ENCODE measurements at places on chromosomes 5 and 9. TPM values are rescaled to one million over a fixed set of nuclear protein-coding genes. Genes with fewer than 3 reads are reported as not detected.

SEMA4D gene
- 399 TPM for total RNA-seq

FGD3 gene
- 95.7 TPM for total RNA-seq

GRCh38 chr5:150789943-150790611, 11.5 kb downstream of the SMIM3 start:
- H3K27me3 ChIP-seq = no peaks in the 10 kb centered on the region
- no peak overlapping the region for H3K27ac ChIP-seq
- H3K4me3 ChIP-seq = no peak overlapping the region
- H3K4me1 ChIP-seq = peaks cover 20% of the 10 kb centered on the region

GRCh38 chr5:169705322-169705721, 68.2 kb downstream of the DOCK2 start:
- no peak overlapping the region for H3K4me3 ChIP-seq
- peaks cover 96% of the 10 kb centered on the region for H3K36me3 ChIP-seq
- no peak for DNase-seq
- no peak overlapping the region for H3K27ac ChIP-seq
- H3K4me1 ChIP-seq = no peaks in the 10 kb centered on the region

DNA sequence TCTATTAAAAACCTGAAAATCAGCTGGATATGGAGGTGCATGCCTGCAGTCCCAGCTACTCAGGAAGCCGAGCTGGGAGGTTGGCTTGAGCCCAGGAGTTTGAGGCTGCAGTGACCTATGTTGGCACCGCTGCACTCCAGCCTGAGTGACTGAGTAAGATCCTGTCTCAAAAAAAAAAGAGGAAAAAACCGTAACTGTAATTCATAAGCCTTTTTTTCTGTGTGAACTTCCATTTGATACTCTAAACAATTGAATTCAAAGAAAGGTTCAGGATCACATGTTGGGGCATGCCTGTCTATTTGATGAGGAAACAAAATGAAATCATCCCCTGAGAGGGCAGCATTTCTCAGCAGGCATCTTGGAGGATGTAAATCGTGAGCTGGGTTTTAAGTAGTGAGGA, 38.8 kb downstream of the ITGA2 start:
- H3K27ac ChIP-seq = no peak overlapping the region
- no peaks in the 10 kb centered on the region for H3K36me3 ChIP-seq
- H3K27me3 ChIP-seq = no peaks in the 10 kb centered on the region
- peaks cover 11% of the 10 kb centered on the region for H3K4me1 ChIP-seq

DNA sequence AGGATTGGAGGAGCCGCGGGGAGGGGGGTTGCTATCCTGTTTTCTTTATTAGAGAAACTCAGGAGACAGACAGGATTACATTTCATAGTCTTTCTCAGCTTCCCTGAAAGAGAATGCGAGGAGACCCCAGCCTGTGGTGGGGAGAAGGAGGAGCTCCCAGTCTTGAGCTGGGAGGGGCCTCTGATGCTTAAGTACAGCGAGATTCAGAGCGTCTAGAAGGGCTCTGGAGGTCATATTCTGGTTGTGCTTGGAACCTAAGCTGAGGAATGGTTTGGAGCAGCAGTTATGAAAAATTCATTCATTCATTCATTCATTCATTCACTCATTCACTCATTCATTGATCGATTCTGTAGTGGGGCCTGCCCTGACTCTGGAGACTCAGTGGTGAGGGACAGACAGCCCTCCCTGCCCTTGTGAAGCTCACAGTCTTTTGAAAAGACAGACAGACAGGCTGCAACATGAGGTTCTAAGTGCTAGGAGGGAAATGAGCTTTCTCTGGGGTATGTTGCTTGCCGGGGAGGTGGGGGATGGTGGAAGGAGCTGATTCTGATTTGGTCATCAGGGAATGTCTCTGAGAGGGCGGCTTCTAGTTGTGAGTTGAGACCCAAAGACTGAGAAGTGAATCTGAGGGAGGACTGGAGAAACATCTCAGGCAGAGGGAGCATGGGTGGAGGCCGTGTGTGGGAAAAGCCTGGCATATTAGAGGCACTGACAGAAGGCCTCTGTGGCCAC, 2.5 kb upstream of the SPRY4 start:
- peaks cover 33% of the 10 kb centered on the region for H3K4me1 ChIP-seq
- H3K4me3 ChIP-seq = no peak overlapping the region
- no peak overlapping the region for H3K27ac ChIP-seq
- no peaks in the 10 kb centered on the region for H3K36me3 ChIP-seq
- no peak for DNase-seq
- H3K27me3 ChIP-seq = peaks cover 40% of the 10 kb centered on the region

- H3K4me1 ChIP-seq = peaks cover 11% of the 10 kb centered on the region
- H3K27ac ChIP-seq = no peak overlapping the region
- peaks cover 10% of the 10 kb centered on the region for H3K36me3 ChIP-seq
- no peaks in the 10 kb centered on the region for H3K27me3 ChIP-seq
- no peak for DNase-seq
- H3K4me3 ChIP-seq = no peak overlapping the region
Observed at GRCh38 chr5:44807269-44807668, 1.5 kb upstream of the MRPS30 start.

DNA sequence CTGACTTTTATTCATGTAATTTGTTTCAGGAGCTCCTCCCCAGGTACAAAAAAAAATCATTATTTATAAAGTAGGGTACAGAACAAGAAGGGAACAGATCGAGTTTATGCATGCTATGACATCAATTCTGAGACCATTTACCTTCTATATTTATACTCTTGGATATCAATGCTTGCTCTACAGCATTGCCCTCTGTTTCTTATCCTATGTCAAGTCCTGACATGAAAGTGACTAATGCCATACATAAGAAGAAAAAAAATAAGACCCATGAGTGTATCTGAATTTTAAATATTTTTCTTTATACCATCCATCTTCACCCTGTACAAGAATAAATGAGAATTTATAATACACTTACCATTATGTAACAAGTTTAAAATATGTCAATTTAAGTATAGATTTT, 2016.3 kb upstream of the CDH9 start:
- H3K36me3 ChIP-seq = no peaks in the 10 kb centered on the region
- H3K4me3 ChIP-seq = no peak overlapping the region
- no peaks in the 10 kb centered on the region for H3K4me1 ChIP-seq

DNA sequence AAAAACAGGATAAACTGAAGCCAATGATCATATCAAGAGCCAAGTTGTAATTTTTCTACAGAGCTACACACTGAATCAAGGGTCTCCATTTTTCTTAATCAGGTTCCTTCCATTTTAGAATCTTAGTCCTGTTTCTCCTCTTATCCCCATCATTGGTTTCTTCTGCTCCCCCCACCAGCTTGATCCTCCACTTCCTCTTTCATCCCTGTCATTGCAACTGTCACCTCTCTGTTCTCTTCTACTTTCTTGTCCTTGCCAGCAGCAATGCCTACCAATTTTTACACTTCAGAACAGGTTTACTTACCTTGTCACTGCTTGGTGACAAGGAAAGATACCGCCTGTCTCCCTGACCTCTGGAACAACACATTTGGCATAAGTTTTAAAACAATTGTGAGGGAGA, 97.3 kb downstream of the CFAP90 start:
- DNase-seq = no peak
- no peaks in the 10 kb centered on the region for H3K4me1 ChIP-seq
- H3K27me3 ChIP-seq = peaks cover 7% of the 10 kb centered on the region
- H3K36me3 ChIP-seq = no peaks in the 10 kb centered on the region
- no peak overlapping the region for H3K4me3 ChIP-seq

GRCh38 chr9:86308687-86309086, 26.3 kb upstream of the ISCA1 start:
- no peaks in the 10 kb centered on the region for H3K27me3 ChIP-seq
- peaks cover 81% of the 10 kb centered on the region for H3K36me3 ChIP-seq

DNA sequence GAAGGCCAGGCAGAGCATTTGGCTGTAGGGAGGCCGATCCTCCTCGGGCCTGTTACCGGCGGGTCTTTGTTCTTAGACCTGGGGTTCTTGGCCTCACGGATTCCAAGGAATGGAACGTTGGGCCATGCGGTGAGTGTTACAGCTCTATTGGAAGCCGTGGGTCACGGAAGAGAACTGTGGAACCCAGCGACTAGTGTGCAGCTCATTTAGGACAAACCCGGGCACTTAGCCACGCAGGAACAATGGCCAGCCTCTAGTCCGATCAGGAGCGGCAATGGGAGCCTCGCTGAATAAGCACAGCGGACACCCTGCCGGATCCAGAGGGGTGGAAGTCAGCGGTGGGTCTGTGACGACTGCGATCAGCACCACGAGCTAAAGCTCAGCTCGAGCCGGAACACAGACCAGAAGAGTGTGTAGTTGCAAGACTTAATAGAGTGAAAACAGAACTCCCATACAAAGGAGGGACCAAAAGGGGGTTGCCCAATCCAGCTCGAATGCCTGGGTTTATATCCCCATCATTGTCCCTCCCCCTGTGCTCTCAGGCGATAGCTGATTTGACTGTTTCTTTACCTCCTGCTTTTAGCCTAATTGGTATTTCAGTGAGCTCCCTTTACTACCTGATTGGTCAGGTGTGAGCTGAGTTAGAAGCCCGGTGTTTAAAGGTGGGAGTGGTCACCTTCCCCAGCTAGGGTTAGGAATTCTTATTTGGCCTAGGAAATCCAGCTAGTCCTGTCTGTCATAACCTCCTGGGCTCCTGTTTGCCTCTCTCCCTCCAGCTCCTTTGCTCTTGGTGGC, 53.7 kb upstream of the RPL26L1 start:
- H3K27ac ChIP-seq = no peak overlapping the region
- H3K27me3 ChIP-seq = no peaks in the 10 kb centered on the region
- H3K4me1 ChIP-seq = no peaks in the 10 kb centered on the region
- H3K36me3 ChIP-seq = peaks cover 23% of the 10 kb centered on the region

- H3K4me1 ChIP-seq = no peaks in the 10 kb centered on the region
- H3K4me3 ChIP-seq = no peak overlapping the region
- DNase-seq = peak; percentile 47
- no peaks in the 10 kb centered on the region for H3K36me3 ChIP-seq
- H3K27ac ChIP-seq = no peak overlapping the region
- H3K27me3 ChIP-seq = no peaks in the 10 kb centered on the region
Observed at GRCh38 chr5:14628346-14628745, 36.2 kb upstream of the OTULIN start.

DNA sequence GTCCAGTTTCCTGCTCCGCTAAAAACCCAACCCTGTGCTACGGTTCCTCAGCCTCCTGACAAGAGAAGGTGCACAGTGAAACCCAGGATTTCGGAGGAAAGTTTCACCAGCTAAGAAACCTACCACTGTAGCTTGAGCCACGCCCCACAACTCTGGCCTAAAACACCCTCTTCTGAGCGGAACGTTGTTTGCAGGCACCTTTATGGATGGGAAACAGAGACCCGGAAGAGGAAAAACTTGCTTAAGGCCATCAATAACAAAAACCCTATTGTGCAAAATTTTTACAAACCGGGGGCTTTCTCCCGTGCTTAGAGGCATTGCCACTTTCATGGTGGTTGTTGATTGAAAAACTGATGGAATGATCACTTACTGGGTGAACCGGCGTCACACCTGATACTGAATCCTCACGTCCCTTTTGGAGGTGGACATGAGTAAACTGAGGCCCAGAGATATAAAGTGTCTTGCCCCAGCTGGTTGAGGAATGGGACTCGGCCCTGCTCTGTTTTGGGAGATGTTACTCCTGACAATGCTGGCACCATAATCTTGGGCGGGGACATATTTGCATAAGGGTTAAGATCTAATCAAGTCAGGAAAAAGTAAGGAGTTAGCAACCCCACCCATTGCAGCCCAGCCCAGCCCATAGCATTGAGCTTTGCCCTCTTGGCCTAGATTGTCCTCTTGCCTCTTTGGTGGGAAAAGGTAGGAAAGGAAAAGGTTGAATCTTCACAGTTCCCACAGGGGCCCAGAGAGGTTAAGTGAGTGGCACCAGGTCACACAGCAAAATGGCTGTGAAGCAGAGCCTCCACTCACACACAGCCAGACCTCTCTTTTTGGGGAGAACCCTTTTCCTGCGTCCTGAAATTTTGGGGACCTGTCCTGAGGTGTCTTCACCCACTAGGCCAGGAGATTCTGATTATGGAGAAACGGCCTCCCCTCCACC, 23.2 kb upstream of the PTGS1 start:
- H3K36me3 ChIP-seq = no peaks in the 10 kb centered on the region
- H3K27ac ChIP-seq = no peak overlapping the region
- no peak for DNase-seq
- peak overlapping the region; percentile 38 for H3K4me3 ChIP-seq
- peaks cover 15% of the 10 kb centered on the region for H3K27me3 ChIP-seq

- H3K27me3 ChIP-seq = no peaks in the 10 kb centered on the region
- DNase-seq = no peak
- no peak overlapping the region for H3K4me3 ChIP-seq
- H3K36me3 ChIP-seq = peaks cover 32% of the 10 kb centered on the region
- H3K4me1 ChIP-seq = no peaks in the 10 kb centered on the region
- H3K27ac ChIP-seq = no peak overlapping the region
Observed at GRCh38 chr5:80474929-80475328, 13.0 kb upstream of the FAM151B start.

- H3K27ac ChIP-seq = no peak overlapping the region
- no peaks in the 10 kb centered on the region for H3K36me3 ChIP-seq
- H3K27me3 ChIP-seq = peaks cover 2% of the 10 kb centered on the region
Observed at GRCh38 chr9:99403371-99403770, 181.3 kb downstream of the SEC61B start.

DNA sequence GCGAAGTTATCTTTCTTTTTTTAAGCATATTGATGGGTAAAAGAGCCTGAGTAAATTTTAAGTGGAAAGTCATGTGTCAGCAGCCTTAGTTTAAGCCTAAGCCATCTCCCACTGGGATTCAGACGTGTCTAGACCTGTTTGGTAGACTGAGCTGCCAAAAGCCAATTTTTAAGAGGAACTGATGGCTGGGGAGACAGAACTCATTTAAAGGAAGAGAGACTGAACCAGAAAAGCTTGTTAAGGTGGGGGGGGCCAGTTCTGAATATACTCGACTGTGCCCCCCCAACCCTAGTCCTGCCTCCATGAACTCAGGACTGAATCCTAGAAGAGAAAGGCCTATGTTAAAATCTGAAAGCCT, 58.3 kb upstream of the PLPP1 start:
- H3K4me1 ChIP-seq = peaks cover 3% of the 10 kb centered on the region
- DNase-seq = no peak
- no peaks in the 10 kb centered on the region for H3K36me3 ChIP-seq
- no peaks in the 10 kb centered on the region for H3K27me3 ChIP-seq

DNA sequence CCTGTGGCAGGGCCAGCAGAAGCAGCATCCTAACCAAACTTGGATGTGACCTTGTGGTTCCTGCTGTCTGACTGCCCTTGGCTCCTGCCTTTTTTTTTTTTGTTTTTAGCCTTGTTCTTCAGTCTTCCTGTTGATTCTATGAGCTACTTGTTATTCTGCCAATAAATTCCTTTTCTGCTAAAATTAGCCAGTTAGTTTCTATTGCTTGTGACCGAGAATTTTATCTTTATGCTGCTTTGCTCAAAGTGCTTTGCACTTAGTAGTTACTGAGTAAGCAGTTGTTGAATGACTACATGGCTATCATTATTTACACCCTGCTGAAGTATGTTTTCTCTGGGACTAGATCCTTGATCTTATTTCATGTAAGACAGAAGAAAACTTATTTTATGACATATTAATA, 20.8 kb upstream of the ATG10 start:
- H3K36me3 ChIP-seq = no peaks in the 10 kb centered on the region
- no peaks in the 10 kb centered on the region for H3K27me3 ChIP-seq
- H3K4me3 ChIP-seq = no peak overlapping the region
- H3K4me1 ChIP-seq = no peaks in the 10 kb centered on the region

DNA sequence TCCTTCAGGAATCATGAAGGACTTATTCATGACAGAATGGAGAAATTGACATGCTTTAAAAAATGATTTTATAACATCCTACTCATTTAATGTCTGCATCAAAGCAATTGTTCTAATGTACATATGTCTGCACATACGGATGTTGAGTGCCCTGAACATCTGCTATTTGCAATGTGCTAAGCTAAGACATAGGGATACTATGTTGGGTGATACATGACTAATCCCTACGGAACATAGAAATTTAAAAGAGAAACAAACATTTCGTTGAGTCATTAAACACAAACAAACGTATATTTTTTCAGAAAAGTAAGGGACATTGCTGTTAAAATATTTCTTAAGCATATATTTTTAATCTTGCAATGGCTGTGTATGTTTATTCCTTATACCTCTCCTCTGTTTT, 686.5 kb upstream of the ADAMTS16 start:
- no peak overlapping the region for H3K4me3 ChIP-seq
- no peaks in the 10 kb centered on the region for H3K27me3 ChIP-seq
- no peaks in the 10 kb centered on the region for H3K36me3 ChIP-seq
- no peak for DNase-seq

Measured in CD4-positive, alpha-beta T cell (primary cell).